PC-3 (cell line): ENCODE measurements at places on chromosomes 6 and 20. TPM values are rescaled to one million over a fixed set of nuclear protein-coding genes. Genes with fewer than 3 reads are reported as not detected.

The DTNBP1 gene
- 7.9 and 9.8 TPM in 2 replicates for total RNA-seq

The PPP1R16B gene
- 0.04 and 0.12 TPM in 2 replicates for total RNA-seq

The NOX3 gene
- not detected in 2 replicates for total RNA-seq

The NHSL1 gene
- total RNA-seq: 4.8 and 6.1 TPM in 2 replicates

The FAM217A gene
- not detected in 2 replicates for total RNA-seq

The ELOVL4 gene
- 1.1 and 1.6 TPM in 2 replicates for total RNA-seq

The CCN6 gene
- not detected in 2 replicates for total RNA-seq

The NINL gene
- 6.5 and 11.5 TPM in 2 replicates for total RNA-seq

The WFDC5 gene
- not detected in 2 replicates for total RNA-seq

The ATAT1 gene
- total RNA-seq: 4.6 and 6.1 TPM in 2 replicates

The SLC52A3 gene
- total RNA-seq: 4.2 and 5.9 TPM in 2 replicates

The OR2J3 gene
- total RNA-seq: 0.29 TPM in 1 of 2 replicates, not detected in the other

The ZNF133 gene
- total RNA-seq: 16.3 and 17.1 TPM in 2 replicates

The KIF13A gene
- 21.3 and 27.1 TPM in 2 replicates for total RNA-seq

The HLA-DRB5 gene
- total RNA-seq: not detected in 2 replicates

The RPP21 gene
- total RNA-seq: 151 and 161 TPM in 2 replicates

The MAS1 gene
- not detected in 2 replicates for total RNA-seq

The MTCH1 gene
- 253 and 264 TPM in 2 replicates for total RNA-seq

The TXNDC5 gene
- total RNA-seq: 218 and 221 TPM in 2 replicates

The GJA10 gene
- total RNA-seq: not detected in 2 replicates

The LY6G5C gene
- total RNA-seq: 1.6 and 1.8 TPM in 2 replicates
